Activated T-helper 1 cell treated with anti-CD3 and anti-CD28 coated beads, Interleukin-2, amount 50 U/mL, for 16 hours (primary cell): ENCODE measurements at places on chromosomes 3 and 15.

DNA sequence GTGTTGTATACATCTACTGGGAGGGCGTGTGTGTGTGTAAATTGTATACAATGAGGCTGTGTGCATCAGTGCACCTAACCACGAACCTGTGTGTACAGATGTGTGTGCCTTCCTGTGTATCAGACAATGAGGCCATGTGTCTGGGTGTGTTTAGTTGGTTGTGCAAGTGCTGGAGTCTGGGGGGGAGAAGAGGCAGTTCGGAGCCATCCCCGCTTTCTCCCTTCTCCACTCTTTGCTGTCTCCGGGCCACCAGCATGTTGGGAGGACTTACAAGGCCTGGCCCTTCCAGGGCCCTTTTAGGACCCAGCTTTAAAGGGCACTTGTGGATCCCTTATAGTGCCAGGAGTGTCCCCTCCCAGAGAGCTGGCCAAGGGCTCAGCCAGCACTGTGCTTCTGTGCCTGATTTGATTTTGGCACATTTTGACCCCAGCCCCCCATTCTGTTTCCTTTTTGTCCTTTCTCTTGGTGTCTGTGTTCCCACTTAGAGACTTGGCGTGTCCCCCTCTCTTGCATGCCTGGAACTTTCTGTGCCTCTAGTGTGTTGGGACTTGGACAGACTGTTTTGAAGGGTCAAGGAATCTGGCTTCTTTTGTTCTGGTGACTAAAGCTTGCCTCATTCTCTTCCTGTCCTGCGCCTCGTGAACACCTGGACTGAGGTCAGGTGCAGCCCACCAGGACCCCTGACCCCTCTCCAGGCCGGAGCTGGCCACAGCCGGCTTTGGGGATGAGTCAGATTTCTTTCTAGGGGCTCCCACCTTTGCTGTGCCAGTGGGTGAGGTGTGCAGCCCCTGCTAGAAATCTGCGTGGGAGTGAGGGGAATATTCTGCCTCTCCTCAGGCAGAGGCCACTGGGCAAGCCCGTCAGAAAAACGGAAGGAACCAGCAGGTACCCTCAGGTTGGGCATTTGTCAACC, 1.5 kb downstream of the CTDSPL start:
- no peak for DNase-seq

GRCh38 chr3:168417016-168417415, 321.3 kb upstream of the GOLIM4 start:
- DNase-seq, result no peak

DNA sequence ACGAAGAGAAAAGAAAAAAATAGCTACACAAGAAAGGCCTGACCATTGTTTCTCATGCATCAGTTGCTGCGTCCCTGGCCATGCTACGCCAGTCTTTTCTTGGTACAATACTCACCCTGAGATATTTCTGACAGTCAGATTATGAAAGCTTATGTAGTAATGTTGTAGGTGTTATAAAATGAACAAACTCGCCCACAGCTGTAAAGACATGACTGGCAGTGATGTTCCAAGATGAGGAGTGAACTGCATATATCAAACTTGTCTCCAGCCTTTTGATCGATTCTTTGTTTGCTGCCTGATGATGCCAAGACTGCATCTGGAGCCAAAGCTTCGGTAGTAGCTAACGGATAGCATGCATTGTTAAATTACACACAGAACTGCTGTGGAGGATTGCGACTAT, 822.7 kb downstream of the TUSC7 start:
- no peak for DNase-seq

- no peak for DNase-seq
Measured at GRCh38 chr3:152318512-152318911, 49.8 kb downstream of the MBNL1 start.

DNA sequence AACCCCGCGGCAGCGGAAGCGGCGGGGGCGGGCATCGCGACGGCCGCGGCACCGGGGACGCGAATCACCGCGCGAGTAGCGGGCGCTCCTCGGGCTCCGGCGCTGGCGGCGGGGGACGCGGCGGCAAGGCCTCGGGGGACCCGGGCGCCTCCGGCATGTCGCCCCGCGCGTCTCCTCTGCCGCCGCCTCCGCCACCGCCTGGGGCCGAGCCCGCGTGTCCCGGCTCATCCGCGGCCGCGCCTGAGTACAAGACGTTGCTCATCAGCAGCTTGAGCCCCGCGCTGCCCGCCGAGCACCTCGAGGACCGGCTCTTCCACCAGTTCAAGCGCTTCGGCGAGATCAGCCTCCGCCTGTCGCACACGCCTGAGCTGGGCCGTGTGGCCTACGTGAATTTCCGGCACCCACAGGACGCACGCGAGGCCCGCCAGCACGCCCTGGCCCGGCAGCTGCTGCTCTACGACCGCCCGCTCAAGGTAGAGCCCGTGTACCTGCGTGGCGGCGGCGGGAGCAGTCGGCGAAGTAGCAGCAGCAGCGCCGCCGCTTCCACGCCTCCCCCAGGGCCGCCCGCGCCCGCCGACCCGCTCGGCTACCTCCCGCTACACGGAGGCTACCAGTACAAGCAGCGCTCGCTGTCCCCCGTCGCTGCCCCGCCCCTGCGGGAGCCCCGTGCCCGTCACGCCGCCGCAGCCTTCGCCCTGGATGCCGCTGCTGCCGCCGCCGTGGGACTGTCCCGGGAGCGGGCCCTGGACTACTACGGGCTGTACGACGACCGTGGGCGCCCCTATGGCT, 675 bp downstream of the RBM15B start:
- DNase-seq, result no peak

GRCh38 chr3:13711911-13712650, 163.2 kb downstream of the FBLN2 start:
- no peak for DNase-seq

DNA sequence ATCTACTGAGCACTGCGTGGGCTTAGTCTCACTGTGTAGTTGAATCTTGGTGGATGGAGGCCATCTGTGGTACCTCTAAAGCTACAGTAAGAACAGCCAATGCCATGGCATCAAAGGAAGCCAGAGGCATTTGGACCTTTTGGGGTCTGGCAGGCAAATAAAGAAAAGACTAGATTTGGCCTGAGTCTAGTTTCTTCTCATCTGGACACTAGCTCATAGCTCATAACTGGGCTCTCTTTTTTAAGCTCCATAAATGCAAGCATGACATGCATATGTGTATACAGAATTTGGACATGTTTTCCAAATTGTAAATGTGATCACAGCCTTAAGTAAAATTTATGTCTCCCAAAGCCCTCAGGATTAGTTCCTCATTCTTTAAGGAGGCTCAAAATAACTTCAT, 107.5 kb downstream of the CNTN6 start:
- no peak for DNase-seq
